ENCODE measurements at places on chromosomes 6 and 20.

DNA sequence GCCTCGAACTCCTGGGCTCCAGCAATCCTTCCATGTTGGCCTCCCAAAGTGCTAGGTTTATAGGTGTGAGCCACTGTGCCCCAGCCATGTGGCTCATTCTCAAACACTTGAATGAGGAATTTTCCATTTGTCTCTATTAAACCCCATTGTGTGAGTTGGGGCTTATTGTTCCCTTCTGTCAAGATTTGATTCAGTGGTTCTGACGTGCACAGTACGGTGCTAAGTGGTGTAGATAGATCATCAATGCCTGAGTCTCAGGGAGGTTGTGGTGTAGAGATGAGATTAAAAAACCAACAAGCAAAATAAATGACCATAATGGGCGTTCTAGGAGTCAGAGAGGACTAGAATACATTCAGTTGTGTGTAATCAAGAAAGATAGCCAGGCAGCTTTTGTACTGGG is 335.6 kb downstream of the PRL start:
- no peak for DNase-seq

DNA sequence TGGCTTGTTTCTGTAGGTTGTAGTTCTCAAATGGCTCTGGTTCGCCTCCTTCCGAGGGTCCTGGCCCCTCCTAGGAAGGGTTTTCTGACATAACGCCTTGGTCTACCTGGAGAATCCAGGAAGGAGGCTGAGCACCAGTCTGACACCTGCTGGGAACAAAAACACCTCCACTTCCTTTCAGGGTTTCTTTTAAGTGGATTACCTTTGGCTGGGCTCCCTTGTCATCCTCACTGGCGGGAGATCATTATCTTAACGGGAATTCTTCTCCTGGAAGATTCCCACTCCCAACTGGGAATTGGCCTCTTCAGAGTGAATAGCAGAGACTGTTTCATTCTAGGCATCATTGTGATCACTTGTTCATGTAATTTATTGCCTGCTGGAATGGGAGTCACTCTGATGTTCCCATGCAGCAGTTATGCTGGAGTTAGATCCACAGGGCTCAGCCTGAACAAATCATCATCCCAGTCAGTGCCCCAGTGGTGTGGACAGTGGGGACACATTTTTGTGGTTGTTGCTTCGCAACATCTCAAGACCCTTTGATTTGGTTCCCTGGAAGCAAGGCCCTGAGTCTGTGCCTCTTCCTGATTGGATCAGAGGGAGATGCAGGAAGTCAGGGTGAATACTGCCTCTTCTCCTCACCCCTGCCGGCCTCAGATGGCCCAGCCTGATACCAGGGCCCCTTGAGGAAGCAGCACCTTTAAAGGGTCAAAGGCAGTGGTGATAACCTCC is 49.1 kb downstream of the LYRM2 start:
- DNase-seq = no peak

DNA sequence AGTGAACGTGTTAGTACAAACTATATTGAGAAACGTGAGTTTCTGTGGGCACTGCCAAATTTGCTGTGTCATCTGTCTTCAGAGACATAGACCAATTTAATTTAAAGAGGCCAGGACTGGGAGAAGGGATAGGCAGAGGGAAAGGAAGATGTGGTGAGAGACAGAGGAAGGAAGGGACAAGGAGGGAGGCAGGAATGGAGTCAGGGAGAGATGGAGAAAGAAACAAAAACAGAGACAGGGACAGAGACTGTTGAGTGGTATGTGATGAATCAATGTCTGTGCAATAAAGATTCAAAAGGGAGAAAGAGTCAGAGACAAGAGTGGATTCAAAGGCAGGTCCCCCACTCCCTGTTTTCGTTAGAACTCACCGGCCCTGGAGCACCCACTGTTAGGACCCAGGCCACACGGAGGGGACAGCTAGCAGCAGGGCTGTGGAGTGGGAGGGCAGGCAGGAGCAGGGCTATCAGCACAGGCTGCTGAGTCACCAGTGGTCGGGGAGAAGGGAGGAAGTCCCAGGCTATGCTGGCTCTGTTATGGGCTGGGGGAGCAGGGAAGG is 51.6 kb upstream of the CHD6 start:
- DNase-seq = no peak

DNA sequence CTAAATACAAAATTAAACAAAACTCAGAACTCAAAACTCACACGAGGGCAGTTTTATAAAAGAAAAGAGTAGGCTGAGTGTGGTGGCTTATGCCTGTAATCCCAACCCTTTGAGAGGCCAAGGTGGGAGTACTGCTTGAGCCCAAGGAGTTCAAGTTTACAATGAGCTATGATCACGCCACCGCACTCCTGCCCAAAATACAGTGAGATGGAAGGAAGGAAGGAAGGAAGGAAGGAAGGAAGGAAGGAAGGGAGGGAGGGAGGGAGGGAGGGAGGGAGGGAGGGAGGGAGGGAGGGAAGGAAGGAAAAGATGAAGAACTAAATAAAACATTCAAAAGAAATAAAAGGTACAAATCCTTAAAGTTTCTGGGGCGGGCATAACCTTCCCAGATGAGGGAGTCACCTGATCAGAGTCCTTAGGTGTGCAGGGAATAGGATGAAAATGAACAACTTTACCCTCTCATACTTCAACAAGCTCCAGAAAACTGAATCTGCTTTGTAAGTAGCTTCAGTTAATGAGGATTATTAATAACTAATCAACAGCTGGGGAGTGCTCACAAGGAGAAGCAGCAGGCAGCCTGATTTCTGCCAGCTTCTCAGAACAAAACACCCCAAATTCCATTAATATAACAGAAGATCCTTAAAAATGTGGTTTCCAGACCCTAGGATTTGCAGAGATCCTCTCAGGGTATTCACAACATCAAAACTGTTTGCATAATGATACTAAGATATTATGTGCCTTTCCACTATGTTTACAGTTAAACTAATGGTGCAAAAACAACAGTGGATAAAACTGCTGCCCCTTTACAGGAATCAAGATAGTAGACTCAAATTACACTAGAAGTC is 21.8 kb downstream of the LMBRD1 start:
- DNase-seq = no peak

GRCh38 chr6:150091476-150091875 is 22.6 kb upstream of the ULBP3 start:
- no peak for DNase-seq

GRCh38 chr6:41577356-41578216 is 31.4 kb downstream of the FOXP4 start:
- DNase-seq = no peak

- no peak for DNase-seq
These were observed 215.1 kb downstream of the SOX4 start for GRCh38 chr6:21808551-21809242.

DNA sequence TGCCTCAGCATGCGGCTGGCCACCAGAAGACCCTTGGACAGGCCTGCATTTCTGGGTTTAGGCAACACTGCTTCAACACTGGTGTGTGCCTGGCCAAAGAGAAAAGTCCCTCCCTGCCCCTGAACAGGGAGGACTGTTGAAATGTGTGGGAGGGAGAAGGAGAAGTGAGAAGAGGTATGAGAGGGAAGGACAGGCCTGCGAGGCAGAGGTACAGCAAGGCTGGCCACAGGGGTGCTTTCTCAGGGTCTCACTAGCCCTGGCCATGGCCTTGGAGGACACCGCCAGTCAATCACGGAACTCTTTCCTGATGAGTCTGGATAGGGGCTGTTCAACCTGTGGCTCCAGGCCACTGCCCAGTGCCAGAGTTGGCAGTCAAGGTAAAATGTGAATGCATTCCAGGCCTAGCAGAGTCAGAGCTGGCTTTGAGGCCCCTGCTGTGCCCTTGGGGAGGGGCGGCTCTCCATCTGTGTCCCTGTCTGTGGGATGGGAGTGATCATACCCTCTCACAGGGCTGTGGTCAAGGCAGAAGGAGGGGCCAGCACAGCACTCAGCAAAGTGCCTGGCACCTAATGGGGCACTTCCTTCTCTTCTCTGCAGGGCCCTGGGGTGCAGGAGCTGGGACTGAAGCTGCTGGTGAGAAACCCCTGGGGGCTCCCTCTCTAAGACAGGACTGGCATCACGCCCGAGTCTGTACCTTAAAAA is 43.2 kb upstream of the CDH22 start:
- DNase-seq = no peak

DNA sequence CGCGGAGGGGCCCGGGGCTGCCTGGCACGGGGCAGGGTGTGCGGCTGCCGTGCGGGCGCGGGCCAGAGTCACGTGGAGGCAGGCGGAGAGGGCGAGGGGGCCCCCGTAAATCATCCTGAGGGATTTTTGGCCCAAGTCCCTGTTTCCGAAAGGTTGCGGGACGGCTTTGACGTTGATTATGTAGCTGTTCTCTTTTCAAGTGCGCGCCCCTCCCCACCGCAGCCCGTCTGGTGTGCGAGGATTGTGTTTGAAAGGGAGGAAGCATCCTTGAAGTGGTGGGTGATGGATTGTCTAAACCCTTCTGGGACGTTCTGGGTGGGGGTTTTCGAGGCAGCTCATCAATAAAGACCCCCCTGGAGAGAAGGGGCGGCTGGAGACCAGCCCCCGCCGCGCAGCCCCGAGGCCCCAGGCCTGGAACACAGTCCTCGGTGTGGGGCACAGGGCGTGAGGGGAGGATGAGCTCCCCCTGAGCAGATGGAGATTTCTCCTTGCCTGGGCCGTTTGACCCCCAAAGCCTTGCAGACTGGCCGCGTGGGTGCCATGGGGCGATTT is 7.0 kb upstream of the FOXF2 start:
- DNase-seq = no peak

DNA sequence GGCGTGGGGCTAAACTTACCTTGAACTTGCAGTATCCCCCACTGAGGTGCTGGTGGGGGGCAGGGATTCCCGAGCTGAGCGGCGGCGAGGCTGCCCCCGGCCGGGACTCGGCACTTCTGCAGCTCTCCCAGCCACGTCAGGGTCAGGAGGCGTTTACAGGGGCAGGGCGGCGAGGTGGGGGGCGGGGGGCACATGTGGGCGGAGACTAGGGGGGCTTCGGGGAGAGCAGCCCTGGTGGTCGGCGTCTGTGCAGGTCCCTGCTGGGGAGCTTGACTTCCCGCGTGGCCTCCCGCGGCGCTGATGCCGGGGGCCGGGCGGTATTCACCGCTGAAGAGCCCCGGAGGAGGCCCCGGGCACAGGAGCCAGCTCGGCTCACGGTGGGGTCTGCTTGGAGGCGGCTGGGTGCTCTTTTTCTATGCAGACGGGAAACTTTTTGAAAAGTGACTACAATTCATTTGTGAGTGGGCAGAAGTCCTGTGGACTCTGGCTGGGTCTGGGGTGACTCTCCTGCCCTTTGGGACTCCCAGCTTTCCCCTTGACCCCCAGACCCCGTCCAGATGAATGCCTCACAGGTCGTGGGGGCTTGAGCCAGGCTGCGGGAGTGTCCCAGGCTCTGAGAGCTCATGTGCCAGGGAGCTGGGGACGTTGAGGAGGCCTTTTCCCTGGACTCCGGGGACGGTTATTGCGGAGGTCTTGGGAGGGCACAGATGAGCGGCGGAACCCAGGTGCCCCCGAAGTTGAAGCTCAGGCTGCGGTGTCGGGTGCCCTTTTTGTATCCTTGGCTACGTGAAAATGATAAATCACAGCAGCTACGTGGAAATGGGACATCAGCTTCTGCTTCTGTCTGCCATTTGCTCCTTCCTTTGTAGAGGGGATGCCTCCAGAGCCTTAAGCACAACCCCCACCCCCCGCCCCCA is 75.9 kb upstream of the GATA5 start:
- no peak for DNase-seq

GRCh38 chr6:158002249-158002950 is 20.7 kb downstream of the SYNJ2 start:
- no peak for DNase-seq

- no peak for DNase-seq
These were observed 4.8 kb downstream of the SOX18 start for GRCh38 chr20:64044484-64045247.

Measured in stimulated activated CD4-positive, alpha-beta T cell treated with anti-CD3 and anti-CD28 coated beads, Interleukin-1b, Interleukin-23, amount 100 ng/mL, for 1 hour (primary cell).